ENCODE measurements at places on chromosomes 5 and 9.

- peak; percentile 24 for DNase-seq
Measured at GRCh38 chr9:32251539-32251938, 132.9 kb upstream of the ACO1 start.

DNA sequence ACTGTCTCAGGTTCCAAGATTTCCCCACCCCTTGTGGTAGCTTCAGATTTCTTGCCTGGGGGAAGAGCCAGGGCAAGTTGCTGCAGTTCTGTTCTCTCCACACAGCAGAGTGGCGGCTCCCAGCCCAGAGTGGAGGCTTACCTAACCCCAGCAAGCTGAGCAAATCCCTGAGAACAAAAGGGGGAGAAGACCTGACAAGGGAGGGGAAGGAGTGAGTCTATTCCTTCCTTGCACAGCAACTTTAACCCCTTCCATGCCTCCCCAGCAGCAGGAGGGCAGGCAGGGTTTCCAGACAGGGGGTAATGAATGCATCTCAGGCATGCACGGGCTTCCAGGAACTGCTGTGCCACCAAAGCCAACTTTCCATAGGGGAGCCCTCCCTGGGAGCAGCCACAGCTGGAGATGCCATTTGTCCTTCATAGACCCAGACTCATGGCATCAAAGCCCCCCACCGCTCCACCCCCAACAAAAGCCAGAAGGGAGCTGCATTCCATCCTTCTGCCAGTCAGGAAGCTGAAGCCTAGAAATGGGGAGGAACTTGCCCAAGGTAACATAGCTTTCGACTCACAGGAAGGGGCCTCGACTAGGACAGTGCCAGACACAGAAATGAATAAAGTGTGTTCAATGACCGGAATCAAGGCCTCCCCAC, 28.8 kb upstream of the FAT2 start:
- no peak for DNase-seq

GRCh38 chr5:96120120-96120519, 158.5 kb upstream of the ELL2 start:
- DNase-seq: no peak

DNA sequence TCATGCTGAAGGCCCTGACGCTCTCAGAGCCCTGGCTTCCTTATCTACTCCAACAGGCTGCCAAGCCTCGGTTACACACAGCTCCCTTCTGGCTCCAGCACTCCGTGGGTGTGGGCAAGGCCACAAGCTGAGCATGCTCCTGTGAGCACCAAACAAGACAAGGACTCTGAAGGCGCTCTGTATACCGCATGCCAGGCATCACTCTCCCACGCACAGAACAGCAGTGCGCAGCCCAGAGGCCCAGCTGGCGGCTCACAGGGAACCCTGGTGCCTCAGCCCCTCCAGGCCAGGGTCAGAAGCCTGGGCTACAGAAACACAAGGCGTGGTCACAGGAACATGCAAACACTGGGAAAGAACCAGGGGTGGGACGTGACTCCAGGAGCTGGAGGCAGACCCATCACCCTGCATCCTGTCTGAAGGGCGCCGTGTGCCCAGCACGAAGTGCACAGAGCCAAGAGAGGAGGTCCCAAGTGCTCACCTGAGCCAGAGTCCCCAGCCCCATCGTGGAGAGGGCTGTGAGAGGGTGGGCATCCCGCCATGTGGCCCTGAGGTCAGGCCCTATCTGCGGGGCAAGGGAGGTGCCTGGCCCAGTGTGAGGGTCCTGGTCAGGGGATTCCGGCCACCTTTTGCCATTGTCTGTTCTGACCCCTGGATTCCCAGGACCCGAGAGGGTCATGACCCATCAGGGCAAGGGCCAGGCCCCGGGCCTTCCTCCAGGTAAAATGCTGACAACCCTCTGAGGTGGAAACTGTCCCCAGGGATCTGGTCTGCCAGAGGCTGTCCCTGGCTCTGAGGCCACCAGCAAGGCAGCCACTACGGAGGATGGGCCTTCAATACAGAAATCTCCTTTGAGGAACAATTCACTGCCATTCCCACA, 54.7 kb downstream of the COL23A1 start:
- no peak for DNase-seq

GRCh38 chr5:111597491-111597890, 85.2 kb upstream of the STARD4 start:
- no peak for DNase-seq

DNA sequence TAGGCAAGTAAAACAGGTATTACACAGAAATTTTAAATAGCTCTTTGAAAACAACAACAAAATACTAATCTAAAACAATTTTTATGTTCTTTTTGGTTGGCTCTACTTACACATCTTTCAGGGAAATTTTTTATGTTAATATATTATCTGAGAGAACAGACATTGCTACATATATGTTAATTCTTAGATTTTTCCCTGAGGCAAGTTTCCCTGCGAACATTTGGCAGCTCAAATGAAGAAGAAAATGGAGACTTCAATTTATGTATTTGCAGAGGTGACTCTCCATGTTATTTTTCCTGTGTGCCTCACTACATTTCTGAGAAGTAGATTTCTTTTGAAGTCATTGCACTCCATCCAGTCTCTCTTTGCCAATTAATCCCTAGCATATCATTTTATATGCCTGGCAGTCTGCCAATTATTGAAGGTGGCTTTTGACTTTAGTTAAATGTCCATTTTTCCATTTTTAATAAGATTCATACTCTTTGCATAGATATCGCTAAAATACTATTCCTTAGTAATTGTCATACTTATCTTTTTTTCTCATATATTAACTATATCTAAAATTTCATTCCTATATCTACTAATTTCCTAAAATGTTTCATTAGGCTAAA, 908.2 kb upstream of the CDH10 start:
- DNase-seq: no peak

DNA sequence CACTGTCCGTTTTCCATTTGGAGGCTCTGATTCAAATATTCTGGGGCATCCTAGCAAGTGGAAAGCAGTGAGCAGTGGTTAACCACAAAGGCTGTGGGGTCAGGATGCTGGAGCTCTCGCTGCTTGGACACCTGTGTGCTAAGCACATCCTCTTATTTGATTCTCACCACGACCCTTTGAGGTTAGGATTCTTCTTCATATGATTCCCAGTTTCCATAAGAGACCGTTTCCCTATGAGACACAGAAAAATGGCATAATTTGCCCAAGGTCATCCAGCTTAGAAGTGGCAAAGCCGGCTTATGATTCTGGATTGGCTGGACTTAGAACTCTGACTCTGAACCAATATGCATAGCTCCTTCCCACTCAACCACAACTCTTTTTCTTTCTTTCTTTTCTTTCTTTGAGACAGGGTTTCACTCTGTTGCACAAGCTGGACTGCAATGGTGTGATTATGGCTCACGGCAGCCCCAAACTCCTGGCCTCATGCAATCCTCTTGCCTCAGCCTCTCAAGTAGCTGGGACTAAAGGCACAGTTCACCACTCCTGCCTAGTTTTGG, 207.7 kb downstream of the TTLL11 start:
- DNase-seq: no peak

GRCh38 chr5:151581812-151582583, 9.1 kb downstream of the FAT2 start:
- DNase-seq: no peak

DNA sequence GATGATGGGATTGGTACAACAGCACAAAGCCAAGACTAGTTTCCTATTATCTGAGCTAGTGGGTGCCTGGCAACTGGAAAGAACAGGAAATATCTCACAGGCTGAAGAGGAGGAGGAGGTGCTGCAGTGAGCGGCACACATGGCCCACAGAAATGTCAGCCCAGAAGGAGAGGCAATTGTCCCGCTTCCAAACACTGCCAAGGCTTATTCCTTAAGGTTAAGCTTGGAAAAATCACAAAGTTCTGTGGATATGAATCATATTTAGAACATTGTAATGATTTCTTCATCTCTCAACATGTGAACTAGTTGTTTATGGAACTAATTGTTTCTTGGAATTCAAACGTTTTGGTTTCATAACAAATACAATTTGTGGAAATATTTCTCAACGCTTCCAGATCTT, 1019.5 kb upstream of the SEMA6A start:
- DNase-seq: no peak

GRCh38 chr5:123101556-123101955, 12.5 kb downstream of the PRDM6 start:
- no peak for DNase-seq

- no peak for DNase-seq
Measured at GRCh38 chr9:15834541-15834940, 281.7 kb downstream of the CCDC171 start.

GRCh38 chr5:144369006-144369405, 198.3 kb downstream of the KCTD16 start:
- DNase-seq: no peak

DNA sequence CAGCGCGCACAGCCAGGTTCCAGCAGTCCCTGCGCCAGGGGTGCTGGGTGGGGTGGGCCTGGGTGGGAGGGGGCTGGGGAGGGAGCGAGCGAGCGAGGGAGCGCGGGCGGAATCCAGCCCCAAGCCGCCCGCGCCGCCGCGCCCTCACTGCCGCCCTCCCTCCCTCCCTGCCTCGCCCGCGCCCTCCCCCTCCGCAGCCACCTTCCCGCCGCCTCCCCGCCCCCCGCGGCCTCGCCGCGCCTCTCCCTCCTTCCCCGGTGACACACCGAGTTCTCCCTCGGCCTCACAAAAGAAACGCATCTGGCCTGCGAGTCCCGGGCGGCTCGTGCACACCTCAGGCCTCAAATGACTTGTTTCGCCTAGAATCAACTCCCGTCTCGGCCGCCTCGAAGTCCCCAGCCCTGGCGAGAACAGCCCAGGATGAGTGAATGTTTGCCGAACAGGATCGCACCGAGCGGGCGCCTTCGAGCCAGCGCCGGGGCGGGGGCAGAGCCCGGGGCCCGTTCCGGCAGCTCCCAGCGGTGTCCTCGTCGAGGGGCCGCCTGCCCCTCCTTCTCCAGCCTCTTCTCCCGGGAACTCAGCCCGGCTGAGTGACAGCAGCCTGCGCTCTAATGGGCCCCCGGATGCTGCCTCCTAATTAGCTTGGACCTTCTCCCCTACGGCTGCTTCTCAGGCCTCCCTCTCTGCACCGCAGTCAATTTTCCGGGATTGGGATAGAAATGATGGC, 371 bp upstream of the PITX1 start:
- peak; percentile 57 for DNase-seq

DNA sequence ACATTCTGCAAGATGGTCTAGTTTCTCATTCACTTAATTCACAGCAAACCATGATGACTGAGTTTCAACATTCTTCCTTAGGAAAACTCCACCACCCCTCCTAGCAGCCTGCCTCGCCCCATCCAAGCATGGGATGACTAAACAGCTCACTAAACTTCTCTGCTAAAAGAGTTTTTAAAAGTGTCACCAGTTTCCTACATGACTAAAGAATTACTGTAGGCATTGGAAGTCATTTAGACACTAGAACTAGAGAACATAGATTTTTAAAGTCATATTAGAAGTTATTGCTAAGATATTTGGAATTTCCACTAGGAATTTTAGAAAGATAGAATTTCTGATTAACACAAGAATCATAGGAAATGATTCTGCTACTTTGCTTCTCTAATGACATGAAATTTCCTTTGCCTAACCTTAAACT, 5.5 kb upstream of the ESM1 start:
- DNase-seq: no peak

GRCh38 chr9:99749641-99750040, 72.0 kb upstream of the NR4A3 start:
- no peak for DNase-seq

DNA sequence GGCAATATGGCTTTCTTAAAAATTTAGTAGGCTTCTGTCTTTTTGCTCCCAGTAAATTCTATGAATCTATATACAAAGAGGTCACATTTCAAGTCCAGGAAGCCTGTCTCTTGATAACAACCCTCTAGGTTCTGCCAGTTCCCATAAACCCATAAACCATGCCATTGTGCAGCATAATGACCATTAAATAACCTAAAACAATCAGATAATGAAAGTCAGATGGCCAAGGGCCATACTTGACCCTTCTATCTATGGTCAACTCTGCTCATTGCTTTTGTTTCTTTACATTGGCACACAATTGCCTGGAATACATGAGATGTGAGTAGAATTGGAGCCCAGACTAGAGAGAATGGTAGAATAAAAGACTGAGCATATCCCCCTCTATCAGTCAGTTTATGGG, 305.4 kb upstream of the KIF2A start:
- DNase-seq: no peak

- DNase-seq: no peak
Measured at GRCh38 chr5:38347896-38348295, 89.5 kb downstream of the EGFLAM start.

DNA sequence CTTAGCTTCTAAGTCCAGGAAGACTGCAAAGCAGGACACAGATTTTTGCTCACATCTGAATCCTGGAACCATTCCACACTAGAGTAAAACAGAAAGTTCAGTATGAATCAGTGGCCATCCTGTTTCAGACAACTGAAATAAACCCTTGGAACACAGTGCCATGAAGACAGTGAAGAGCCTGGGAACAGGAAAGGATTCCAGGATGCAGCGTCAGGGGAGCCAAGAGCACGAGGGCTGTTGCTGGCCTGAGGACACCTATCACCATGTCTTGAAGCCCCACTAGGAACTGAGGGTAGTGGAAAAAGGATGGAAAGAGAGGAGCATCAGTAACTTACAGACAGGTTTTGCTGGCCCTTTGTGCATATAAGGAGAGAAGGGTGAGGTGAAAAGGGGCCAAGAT, 115.3 kb upstream of the FSTL4 start:
- no peak for DNase-seq

- no peak for DNase-seq
Measured at GRCh38 chr9:86424251-86424891, 70.2 kb upstream of the TUT7 start.

DNA sequence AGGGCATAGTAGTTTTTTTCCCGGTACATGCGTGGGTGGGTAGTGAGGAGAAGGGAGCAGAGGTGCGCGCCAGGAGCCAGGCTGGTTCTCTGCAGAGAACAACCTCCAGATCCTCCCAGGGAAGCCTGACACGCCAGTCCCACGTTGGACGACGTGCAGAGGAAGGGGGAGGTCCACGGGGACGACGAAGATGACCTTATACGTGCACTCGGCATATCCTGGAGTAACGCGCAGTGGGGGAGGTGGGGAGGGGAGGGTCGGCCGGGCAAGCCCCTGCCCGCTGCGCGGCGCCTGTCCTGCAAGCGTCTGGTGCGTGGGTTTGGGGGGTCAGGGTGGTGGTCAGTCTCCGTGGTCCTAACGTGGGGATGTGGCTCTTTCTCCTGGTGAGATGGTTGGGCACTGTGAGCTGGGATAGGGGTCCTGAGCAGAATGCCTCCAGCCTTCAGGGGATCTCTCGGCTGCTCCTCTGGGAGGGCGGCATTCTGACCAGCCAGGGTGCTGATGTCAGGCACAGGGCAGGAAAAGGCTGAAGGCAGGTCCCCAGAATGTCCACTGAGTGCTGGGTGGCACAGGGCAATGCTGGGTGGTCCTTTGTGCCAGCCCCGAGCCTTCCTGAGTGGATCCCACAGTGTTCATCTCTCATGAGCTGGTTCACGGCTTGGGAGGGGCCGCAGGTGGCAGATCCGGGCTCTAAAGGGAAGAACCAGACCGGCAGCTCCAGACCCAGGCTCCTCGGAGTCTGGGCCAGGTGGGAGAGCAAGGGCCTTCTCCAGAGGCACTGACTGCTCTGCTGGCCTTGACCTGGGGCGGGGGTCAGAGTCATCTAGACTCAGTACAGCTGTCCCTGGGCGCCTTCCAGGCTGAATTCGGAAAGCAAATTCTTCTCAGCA, 10.5 kb upstream of the SCGB3A1 start:
- DNase-seq: no peak

GRCh38 chr5:34055667-34056066, 12.7 kb upstream of the C1QTNF3 start:
- DNase-seq: no peak
